Bronchus fibroblast of lung (primary cell): ENCODE measurements at places on chromosomes 16 and 17. TPM values are rescaled to one million over a fixed set of nuclear protein-coding genes. Genes with fewer than 3 reads are reported as not detected.

CLDN7 gene
- total RNA-seq, result 11.3 and 13.1 TPM in 2 replicates

TBC1D3E gene
- not detected in 2 replicates for total RNA-seq

KRTAP1-1 gene
- not detected in 2 replicates for total RNA-seq

PRRT2 gene
- 0.67 and 0.89 TPM in 2 replicates for total RNA-seq

DPEP3 gene
- total RNA-seq, result not detected in 2 replicates

GUCY2D gene
- 0.15 TPM in 1 of 2 replicates, not detected in the other for total RNA-seq

OR3A2 gene
- total RNA-seq, result not detected in 2 replicates

HOXB4 gene
- 11.7 and 11.8 TPM in 2 replicates for total RNA-seq

FSCN2 gene
- 0.15 TPM in 1 of 2 replicates, not detected in the other for total RNA-seq

GPRC5C gene
- total RNA-seq, result 1.3 and 1.6 TPM in 2 replicates

C17orf67 gene
- total RNA-seq, result 1.0 and 1.3 TPM in 2 replicates

ADAM11 gene
- total RNA-seq, result 0.45 and 0.50 TPM in 2 replicates

TLCD3B gene
- total RNA-seq, result 0.15 and 0.34 TPM in 2 replicates

APOBR gene
- total RNA-seq, result not detected in 2 replicates

AURKB gene
- total RNA-seq, result 89.8 and 108 TPM in 2 replicates

CD300LB gene
- total RNA-seq, result not detected in 2 replicates

UMOD gene
- not detected in 2 replicates for total RNA-seq

FDXR gene
- total RNA-seq, result 31.1 and 32.1 TPM in 2 replicates

RPH3AL gene
- 1.2 and 2.2 TPM in 2 replicates for total RNA-seq

PDK2 gene
- 10.0 and 11.3 TPM in 2 replicates for total RNA-seq

KCNH6 gene
- not detected in 2 replicates for total RNA-seq

OTOP3 gene
- total RNA-seq, result not detected in 2 replicates

KLHL10 gene
- total RNA-seq, result 0.17 TPM in 1 of 2 replicates, not detected in the other

STAC2 gene
- total RNA-seq, result 0.15 TPM in 1 of 2 replicates, not detected in the other

PRSS33 gene
- total RNA-seq, result not detected in 2 replicates

DUS2 gene
- 19.5 and 22.0 TPM in 2 replicates for total RNA-seq

KIF2B gene
- total RNA-seq, result not detected in 2 replicates

ATF7IP2 gene
- 1.3 and 2.4 TPM in 2 replicates for total RNA-seq

KRT16 gene
- not detected in 2 replicates for total RNA-seq

C16orf86 gene
- 3.5 and 4.9 TPM in 2 replicates for total RNA-seq

RGS11 gene
- total RNA-seq, result 0.17 and 0.30 TPM in 2 replicates

PDE6G gene
- total RNA-seq, result 1.3 and 2.2 TPM in 2 replicates

FNDC8 gene
- not detected in 2 replicates for total RNA-seq

ZNF469 gene
- 2.8 and 3.2 TPM in 2 replicates for total RNA-seq

ZSCAN32 gene
- 8.1 and 8.9 TPM in 2 replicates for total RNA-seq

KRT32 gene
- not detected in 2 replicates for total RNA-seq

GCGR gene
- not detected in 2 replicates for total RNA-seq

KRTAP4-3 gene
- not detected in 2 replicates for total RNA-seq

ALOX15 gene
- not detected in 2 replicates for total RNA-seq

CSH2 gene
- total RNA-seq, result not detected in 2 replicates

MAF gene
- 0.89 and 1.8 TPM in 2 replicates for total RNA-seq
